Upper lobe of left lung (tissue), 6 donors: ENCODE measurements at places on chromosomes 7 and 10. TPM values are rescaled to one million over a fixed set of nuclear protein-coding genes. Genes with fewer than 3 reads are reported as not detected.

DNA sequence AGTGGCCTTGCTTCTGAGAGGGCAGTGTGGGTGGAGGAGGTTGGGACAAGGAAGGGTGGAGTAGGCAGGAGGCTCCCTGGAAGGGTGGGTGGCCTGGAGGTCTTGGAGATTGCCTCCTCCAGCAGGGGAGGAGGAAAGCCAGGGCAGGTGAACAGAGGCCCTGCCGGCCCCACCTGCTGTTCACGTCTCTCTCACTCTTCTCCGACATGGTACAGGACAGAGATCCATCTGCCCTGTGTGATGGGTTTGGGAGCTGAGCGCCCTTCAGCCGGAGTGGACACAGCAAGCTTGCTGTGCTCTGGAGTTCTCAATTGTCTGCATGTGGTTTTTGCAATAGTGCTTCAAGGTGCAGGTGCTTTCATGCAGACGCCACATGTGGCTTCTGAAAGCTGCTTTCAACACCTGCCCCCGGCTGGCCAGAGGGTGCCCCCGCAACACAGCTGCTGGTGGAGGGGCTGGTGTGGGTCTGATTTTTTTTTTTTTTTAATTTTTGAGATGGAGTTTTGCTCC lies 82.8 kb upstream of the GNA12 start:
- no peak overlapping the region for H3K27ac ChIP-seq
- no peaks in the 10 kb centered on the region for H3K27me3 ChIP-seq
- no peak overlapping the region for H3K4me3 ChIP-seq
- H3K36me3 ChIP-seq = no peaks in the 10 kb centered on the region
- DNase-seq = peak; percentile 15

GRCh38 chr7:152579070-152579469 lies 96.9 kb downstream of the XRCC2 start:
- H3K27ac ChIP-seq = no peak overlapping the region
- H3K4me3 ChIP-seq = no peak overlapping the region
- H3K27me3 ChIP-seq = no peaks in the 10 kb centered on the region
- H3K4me1 ChIP-seq = no peaks in the 10 kb centered on the region
- H3K36me3 ChIP-seq = no peaks in the 10 kb centered on the region

GRCh38 chr7:64562626-64563278 lies at the start of gene ZNF680:
Gene ZNF680, minus strand, starts transcription at chr7:64563071. Its CDS starts 117 bp downstream, at chr7:64562954.
- peak; percentile 92 for DNase-seq
- H3K36me3 ChIP-seq = no peaks in the 10 kb centered on the region
- H3K27ac ChIP-seq = peak within 1 kb of the TSS; percentile 49
- peaks cover 34% of the 10 kb centered on the region for H3K4me1 ChIP-seq

Gene BEND7
- total RNA-seq = 57.6 TPM

Gene TMEM26
- total RNA-seq = 1.3 TPM

Gene SAP25
- total RNA-seq = 16.0 TPM

Gene PKD2L1
- total RNA-seq = 0.61 TPM

Gene MRPL43
- total RNA-seq = 72.1 TPM

Gene TEX36
- total RNA-seq = not detected

Gene TMEM196
- total RNA-seq = not detected
